Right lobe of liver (tissue), 6 donors: ENCODE measurements at places on chromosomes 3 and 15. TPM values are rescaled to one million over a fixed set of nuclear protein-coding genes. Genes with fewer than 3 reads are reported as not detected.

DNA sequence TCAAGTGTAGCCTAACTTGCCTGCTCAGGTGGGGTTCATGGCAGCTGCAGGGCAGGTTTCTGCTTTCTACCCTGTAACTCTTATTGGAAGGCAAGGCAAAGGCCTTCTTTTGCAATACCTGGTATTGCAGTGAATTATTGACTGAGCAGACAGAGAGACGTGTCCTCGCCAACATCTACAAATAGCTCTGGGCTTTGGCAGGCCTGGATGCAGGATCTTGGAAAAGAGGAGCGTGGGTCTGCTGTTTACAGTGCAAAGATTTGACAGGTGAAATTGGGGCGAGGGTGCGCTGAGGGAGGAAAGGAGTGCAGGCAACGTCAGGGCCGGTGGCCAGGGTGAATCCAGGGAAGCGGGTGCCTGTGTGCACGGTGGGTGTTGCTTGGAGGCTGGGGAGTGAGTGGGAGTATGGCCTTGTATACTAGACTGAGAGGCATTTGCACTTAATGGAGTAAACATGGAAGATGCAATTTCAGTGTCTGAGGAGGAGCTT lies 44.5 kb downstream of the ST6GAL1 start:
- H3K27ac ChIP-seq, result peak overlapping the region; percentile 93
- peaks cover 6% of the 10 kb centered on the region for H3K4me1 ChIP-seq
- peak; percentile 91 for DNase-seq
- peaks cover 3% of the 10 kb centered on the region for H3K36me3 ChIP-seq
- no peaks in the 10 kb centered on the region for H3K27me3 ChIP-seq

DNA sequence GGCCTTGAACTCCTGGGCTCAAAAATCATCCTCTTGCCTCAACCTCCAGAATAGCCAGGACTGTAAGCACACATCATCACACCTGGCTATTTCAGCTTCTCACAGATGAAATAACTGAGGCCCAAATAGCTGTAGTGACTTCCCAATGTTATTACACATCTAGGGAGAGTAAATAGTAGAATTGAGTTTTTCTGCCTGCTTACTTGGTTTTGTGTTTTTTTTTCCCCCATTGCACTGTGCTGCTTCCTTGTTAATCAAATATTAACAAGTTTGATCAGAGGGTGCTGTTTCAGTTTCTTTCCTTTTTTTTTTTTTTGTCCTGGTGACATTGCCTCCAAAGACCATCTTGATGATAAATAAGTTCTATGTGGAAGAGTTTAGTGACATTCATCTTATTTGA lies 23.4 kb downstream of the ZNF609 start:
- no peaks in the 10 kb centered on the region for H3K27me3 ChIP-seq
- DNase-seq, result no peak
- H3K4me3 ChIP-seq, result no peak overlapping the region

DNA sequence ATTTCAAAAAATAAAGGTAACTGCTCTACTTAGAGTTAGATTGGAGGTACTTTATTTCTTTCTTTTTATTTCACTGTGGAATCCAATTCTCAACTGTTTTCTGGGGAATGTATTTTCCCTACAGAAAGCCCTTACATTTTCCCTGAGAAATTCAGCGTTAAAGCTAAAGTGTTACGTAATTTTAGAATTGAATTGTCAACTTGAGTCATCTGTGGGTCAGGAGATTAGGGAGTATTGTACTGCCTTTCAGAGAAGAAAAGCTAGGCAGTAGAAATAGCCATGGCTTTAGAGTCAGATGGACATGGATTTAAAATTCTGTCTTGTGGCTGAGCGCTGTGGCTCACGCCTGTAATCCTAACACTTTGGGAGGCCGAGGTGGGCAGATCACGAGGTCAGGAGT lies 728.6 kb downstream of the ROBO1 start:
- DNase-seq, result no peak
- H3K27me3 ChIP-seq, result no peaks in the 10 kb centered on the region
- H3K4me3 ChIP-seq, result no peak overlapping the region
- no peaks in the 10 kb centered on the region for H3K4me1 ChIP-seq
- H3K27ac ChIP-seq, result no peak overlapping the region
- no peaks in the 10 kb centered on the region for H3K36me3 ChIP-seq

DNA sequence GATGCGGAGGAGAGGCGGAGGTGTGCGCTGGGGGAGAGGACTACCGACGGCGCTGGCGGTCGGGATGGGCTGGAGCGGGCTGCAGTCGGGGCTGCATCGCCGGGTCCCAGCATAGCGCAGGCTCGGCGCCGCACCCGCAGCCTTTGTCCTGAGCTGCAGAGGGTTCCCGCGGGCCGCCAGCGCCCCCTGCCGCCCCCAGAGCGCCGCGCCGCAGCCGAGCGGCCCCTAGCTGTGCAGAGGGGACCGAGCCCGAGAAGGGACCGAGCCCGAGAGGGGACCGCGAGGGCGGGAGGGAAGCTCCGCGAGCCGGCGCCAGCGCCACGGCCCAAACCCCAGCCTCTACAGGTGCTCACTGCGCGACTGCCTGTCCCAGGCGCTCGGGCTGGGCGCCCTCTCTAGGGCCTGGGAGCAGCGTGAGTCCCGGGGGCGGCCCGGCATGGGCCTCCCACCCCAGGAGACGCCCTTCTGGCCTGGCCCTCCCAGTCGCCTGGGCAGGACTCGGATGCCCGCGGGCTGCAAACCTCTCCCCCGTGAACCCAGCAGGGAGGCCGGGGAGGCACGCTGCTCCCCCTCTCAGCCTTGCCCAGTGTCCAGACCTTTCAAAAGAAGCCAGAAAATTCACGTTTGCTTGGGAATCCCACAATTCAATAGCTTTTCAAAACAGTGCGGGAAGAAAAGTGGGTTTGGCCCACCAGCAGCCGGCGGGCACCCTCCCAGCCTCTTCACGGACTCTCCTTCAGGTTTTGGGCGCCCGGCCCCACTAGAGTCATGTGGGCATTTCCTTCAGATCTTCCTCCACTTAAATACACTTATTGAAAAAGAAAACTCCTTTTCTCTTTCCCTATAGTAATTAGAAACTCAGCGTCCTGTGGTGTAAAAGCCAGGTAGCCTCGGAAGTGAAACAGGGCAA lies 134.7 kb downstream of the TPRA1 start:
- H3K27ac ChIP-seq, result no peak overlapping the region
- no peaks in the 10 kb centered on the region for H3K27me3 ChIP-seq
- DNase-seq, result peak; percentile 73

DNA sequence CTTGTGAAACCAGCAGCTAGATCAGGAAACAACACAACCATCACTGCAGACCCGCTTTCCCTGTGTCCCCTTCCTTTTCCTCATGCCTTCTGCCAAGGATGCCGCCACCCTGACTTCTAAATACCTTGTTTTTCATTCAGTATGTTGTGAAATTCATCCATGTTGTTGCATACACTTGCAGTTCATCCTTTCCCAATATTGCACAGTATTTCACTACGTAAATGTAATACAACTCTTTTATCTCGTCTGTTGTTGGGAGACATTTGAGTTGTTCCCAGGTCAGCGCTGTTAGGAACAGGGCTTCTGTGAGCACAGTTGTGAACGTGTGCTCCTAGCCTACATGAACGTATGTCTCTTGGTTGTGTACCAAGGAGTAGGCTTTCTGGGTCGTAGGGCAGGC lies 24.2 kb downstream of the TLNRD1 start:
- H3K27me3 ChIP-seq, result no peaks in the 10 kb centered on the region
- H3K36me3 ChIP-seq, result no peaks in the 10 kb centered on the region
- no peak overlapping the region for H3K27ac ChIP-seq
- no peak overlapping the region for H3K4me3 ChIP-seq
- H3K4me1 ChIP-seq, result peaks cover 8% of the 10 kb centered on the region

DNA sequence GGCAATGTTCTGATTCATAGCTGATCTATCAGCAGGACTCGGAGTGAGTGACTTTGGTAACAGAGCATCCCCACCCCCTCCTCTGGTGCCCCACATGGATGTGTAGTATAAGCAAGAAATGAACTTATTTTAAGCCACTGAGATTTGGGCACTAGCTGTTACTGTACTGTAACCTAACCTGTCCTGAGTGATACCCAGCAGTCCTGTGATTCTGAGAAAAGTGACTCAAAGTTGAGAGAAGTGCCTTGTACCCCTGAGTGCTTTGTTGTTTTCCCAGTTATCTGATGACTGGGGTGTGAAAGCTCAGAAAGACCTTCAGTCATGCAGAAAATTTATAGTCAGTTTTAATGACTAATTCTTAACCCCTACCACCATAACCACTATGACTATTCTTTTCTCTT lies 439.9 kb upstream of the RBMS3 start:
- H3K4me3 ChIP-seq, result no peak overlapping the region
- H3K27me3 ChIP-seq, result no peaks in the 10 kb centered on the region
- no peak for DNase-seq
- H3K36me3 ChIP-seq, result no peaks in the 10 kb centered on the region
- no peaks in the 10 kb centered on the region for H3K4me1 ChIP-seq
- no peak overlapping the region for H3K27ac ChIP-seq

ACKR2 gene
- total RNA-seq, result 36.1 TPM

TAGLN3 gene
- total RNA-seq, result not detected
